ENCODE measurements at places on chromosomes 1 and 21. TPM values are rescaled to one million over a fixed set of nuclear protein-coding genes. Genes with fewer than 3 reads are reported as not detected.

- H3K4me3 ChIP-seq, result no peak overlapping the region
- no peaks in the 10 kb centered on the region for H3K36me3 ChIP-seq
- DNase-seq, result no peak
- H3K4me1 ChIP-seq, result no peaks in the 10 kb centered on the region
Measured at GRCh38 chr1:72324451-72324850, 42.1 kb upstream of the NEGR1 start.

Gene RPE65
- total RNA-seq, result not detected

DNA sequence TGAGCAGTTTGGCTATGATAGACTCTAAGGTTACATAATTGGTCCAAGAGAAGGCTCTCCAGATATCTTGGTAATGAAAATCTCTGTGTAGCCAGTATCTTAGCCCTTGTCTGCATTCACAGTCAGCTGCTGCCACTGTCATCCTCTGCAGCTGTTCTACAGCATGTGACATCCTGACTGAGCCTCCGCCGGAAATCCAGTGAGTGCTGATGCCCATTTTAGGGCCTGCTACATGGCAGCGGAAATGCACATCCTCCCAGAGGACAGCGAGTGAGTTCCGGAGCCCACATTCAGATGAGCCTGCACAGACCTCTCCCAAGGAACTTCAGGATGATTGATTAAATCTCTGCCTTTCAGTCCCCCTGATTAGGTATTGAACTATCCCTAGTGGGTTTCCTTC lies 237.1 kb downstream of the HHIPL2 start:
- H3K4me1 ChIP-seq, result no peaks in the 10 kb centered on the region
- H3K27ac ChIP-seq, result no peak overlapping the region
- no peak for DNase-seq

Gene C1orf74
- 1.1 TPM for total RNA-seq

GRCh38 chr1:1510912-1511532 lies 940 bp upstream of the ATAD3A start:
- H3K4me1 ChIP-seq, result peaks cover 11% of the 10 kb centered on the region
- H3K27me3 ChIP-seq, result no peaks in the 10 kb centered on the region
- peaks cover 3% of the 10 kb centered on the region for H3K36me3 ChIP-seq
- peak; percentile 50 for DNase-seq

DNA sequence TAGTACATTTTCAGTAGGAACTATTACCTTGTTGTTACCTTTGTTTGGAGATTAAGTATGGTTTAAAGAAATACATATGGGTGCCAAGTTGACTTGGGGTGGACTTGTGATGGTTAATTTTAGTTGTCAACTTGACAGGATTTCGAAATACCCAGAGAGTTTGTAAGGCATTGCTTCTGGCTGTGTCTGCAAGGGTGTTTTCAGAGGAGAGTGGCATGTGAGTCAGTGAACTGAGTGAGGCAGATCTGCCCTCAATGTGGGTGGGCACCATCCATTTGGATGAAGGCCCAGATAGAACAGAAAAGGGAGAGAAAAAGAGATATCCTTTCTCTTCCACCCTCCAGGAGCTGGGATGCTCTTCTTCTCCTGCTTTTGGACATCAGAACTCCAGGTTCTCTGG lies 315.5 kb downstream of the GPATCH2 start:
- DNase-seq, result no peak
- H3K27me3 ChIP-seq, result no peaks in the 10 kb centered on the region
- no peaks in the 10 kb centered on the region for H3K4me1 ChIP-seq
- no peak overlapping the region for H3K27ac ChIP-seq

- H3K36me3 ChIP-seq, result no peaks in the 10 kb centered on the region
- H3K27ac ChIP-seq, result no peak overlapping the region
- H3K4me3 ChIP-seq, result no peak overlapping the region
- no peaks in the 10 kb centered on the region for H3K27me3 ChIP-seq
- no peak for DNase-seq
Measured at GRCh38 chr1:222239130-222239529, 308.8 kb downstream of the HHIPL2 start.

GRCh38 chr1:32128964-32129363 lies 21.1 kb downstream of the KPNA6 start:
- H3K4me1 ChIP-seq, result peaks cover 29% of the 10 kb centered on the region
- DNase-seq, result no peak
- no peak overlapping the region for H3K27ac ChIP-seq
- no peak overlapping the region for H3K4me3 ChIP-seq

Gene TMED5
- 82.6 TPM for total RNA-seq

DNA sequence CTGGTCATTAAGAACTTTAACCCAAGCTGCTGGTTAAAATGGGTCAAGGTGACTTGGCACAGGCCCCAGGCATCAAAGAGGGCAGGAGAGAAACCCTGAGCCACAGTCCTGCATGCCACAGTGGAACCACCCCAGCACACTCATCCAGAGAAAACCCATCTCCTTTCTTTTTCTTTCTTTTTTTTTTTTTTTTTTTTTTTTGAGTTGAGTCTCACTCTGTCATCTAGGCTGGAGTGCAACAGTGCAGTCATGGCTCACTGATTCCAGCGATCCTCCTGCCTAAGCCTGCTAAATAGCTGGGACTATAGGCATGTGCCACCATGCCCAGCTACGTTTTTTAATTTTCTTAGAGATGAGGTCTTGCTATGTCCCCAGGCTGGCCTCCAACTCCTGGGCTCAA lies 109.2 kb upstream of the RAB4A start:
- H3K27me3 ChIP-seq, result no peaks in the 10 kb centered on the region
- H3K4me3 ChIP-seq, result no peak overlapping the region
- H3K27ac ChIP-seq, result no peak overlapping the region
- H3K4me1 ChIP-seq, result no peaks in the 10 kb centered on the region
- no peak for DNase-seq

Data from upper lobe of left lung (tissue), 6 donors.